Kidney (tissue), 22 donors: ENCODE measurements at places on chromosomes 2 and 18.

DNA sequence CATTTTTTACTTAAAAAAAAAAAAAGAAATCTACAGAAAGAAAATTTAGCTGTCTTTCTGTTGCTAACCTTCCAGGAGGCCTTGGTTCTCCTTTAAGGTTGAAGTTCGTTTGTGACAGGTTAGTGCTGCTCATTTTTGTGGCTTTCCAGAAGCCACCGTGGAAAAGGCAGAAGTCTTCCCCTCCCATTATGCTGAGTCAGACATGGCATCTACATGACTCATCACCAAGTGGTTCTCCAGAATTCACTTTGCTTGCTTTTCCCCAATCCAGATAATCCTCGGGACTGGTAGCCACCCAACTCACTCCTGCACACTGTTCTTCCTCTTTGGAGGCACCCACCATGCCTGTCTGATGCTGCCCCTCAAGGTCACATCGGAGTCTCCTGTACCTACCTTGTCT, 228.7 kb downstream of the PIK3C3 start:
- no peaks in the 10 kb centered on the region for H3K36me3 ChIP-seq
- DNase-seq = no peak
- H3K27me3 ChIP-seq = no peaks in the 10 kb centered on the region
- no peak overlapping the region for H3K4me3 ChIP-seq
- no peaks in the 10 kb centered on the region for H3K4me1 ChIP-seq

DNA sequence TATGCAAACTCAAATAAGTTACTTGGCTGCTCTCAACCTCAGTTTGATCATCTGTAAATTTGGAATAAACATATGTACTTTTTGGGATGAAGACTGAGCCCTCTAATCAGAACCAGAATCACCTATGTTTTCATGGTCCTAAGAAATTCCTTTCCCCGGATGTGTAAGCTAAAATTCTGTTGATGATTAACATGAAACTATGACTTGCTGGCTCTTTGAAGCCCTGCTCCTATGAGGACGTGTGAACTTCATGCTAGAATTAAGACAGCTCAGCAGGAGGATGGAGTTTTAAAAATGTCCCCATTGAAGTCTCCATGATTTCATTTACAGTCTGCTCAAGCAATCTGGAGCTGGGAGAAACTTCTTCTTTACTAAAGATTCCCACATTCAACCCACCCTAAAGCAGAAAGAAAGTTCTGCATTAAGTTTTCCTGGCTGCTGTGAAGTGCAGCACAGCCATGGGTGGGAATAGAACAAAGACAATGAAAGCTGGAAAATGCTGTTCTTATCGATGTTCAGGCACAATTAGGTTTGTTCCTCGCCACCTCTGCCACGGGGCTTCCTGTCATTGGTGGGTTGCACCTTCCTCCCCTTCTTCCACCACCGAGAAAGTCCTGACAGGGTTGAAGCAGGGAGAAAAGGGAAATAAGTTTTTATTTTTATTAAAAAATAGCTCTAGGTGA, 50.9 kb downstream of the ADCYAP1 start:
- no peak for DNase-seq
- no peaks in the 10 kb centered on the region for H3K4me1 ChIP-seq
- no peak overlapping the region for H3K4me3 ChIP-seq
- H3K27ac ChIP-seq = no peak overlapping the region
- H3K27me3 ChIP-seq = no peaks in the 10 kb centered on the region
- H3K36me3 ChIP-seq = no peaks in the 10 kb centered on the region

GRCh38 chr2:105344704-105345345, 7.5 kb downstream of the C2orf49 start:
- DNase-seq = no peak
- no peak overlapping the region for H3K27ac ChIP-seq
- H3K4me1 ChIP-seq = no peaks in the 10 kb centered on the region
- H3K36me3 ChIP-seq = peaks cover 37% of the 10 kb centered on the region
- H3K27me3 ChIP-seq = no peaks in the 10 kb centered on the region

DNA sequence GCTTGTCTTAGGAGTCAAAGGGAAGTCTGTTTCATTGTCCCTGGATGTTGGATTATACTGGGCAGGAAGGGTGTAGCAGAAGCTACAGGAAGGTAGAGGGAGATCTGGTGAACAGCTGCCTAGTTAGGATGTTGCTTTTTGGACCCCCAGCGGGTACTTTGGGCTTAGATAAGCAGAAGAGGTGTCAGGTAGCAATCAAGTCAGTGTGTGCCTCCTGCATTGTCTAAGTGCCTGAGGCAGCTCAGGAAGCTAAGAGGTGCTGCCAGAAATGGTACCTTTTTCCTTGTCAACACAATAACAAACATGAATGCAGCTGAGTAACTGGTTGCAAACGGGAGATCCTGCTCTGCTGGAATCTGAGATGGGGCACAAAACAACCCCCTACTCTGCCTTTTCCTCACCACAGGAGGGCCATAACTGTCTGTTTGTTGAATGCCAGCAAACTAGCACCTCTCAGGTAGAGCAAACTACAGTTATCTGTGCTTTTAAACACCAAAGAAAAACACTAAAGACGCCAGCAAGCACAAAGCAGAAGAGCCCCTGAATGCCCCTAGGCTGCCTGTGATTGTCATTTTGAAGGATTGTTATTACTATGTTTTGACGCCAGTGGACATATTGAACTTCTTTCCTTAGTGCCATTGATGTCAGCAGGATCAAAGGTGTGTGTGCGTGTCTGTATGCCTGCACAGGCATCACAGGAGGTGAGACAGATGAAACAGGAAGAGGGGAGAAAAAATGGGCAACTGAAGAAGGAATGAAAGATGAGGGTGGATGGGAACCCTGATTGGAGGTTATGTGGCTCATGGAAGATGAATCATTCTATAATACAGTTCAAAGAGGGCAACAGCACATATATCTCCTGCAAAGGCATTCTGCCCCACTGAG, 151.4 kb downstream of the ETAA1 start:
- H3K27ac ChIP-seq = no peak overlapping the region
- H3K4me1 ChIP-seq = no peaks in the 10 kb centered on the region
- H3K36me3 ChIP-seq = no peaks in the 10 kb centered on the region

- peak overlapping the region; percentile 51 for H3K27ac ChIP-seq
- DNase-seq = peak; percentile 74
- no peaks in the 10 kb centered on the region for H3K36me3 ChIP-seq
- H3K4me3 ChIP-seq = no peak overlapping the region
- peaks cover 18% of the 10 kb centered on the region for H3K4me1 ChIP-seq
These were observed 4.7 kb upstream of the DNAJB2 start for GRCh38 chr2:219274361-219274921.

GRCh38 chr2:156321243-156321904, 11.1 kb downstream of the NR4A2 start:
- H3K27ac ChIP-seq = no peak overlapping the region
- no peaks in the 10 kb centered on the region for H3K36me3 ChIP-seq
- no peak overlapping the region for H3K4me3 ChIP-seq
- peaks cover 5% of the 10 kb centered on the region for H3K4me1 ChIP-seq

DNA sequence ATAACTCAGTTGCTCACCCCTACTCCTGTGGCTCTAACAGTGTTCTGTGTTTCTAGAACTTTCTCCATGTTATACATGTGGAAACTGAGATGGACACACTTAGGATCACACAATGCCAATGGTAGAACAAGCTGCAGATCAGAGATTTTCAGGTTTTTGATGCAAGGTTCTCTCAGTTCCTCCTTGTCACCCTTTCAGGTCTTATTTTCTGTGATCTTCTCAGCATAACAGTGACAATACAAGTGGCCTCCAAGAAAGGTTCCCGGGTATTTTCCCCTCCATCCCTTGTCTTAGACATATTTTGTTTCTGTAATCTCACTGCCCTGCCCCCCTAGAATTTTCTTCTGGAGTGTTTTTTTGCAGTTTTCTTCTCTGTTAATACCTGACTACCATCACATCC, 6.2 kb upstream of the MGAT5 start:
- no peaks in the 10 kb centered on the region for H3K27me3 ChIP-seq
- H3K36me3 ChIP-seq = no peaks in the 10 kb centered on the region
- no peak overlapping the region for H3K4me3 ChIP-seq
- no peak for DNase-seq

DNA sequence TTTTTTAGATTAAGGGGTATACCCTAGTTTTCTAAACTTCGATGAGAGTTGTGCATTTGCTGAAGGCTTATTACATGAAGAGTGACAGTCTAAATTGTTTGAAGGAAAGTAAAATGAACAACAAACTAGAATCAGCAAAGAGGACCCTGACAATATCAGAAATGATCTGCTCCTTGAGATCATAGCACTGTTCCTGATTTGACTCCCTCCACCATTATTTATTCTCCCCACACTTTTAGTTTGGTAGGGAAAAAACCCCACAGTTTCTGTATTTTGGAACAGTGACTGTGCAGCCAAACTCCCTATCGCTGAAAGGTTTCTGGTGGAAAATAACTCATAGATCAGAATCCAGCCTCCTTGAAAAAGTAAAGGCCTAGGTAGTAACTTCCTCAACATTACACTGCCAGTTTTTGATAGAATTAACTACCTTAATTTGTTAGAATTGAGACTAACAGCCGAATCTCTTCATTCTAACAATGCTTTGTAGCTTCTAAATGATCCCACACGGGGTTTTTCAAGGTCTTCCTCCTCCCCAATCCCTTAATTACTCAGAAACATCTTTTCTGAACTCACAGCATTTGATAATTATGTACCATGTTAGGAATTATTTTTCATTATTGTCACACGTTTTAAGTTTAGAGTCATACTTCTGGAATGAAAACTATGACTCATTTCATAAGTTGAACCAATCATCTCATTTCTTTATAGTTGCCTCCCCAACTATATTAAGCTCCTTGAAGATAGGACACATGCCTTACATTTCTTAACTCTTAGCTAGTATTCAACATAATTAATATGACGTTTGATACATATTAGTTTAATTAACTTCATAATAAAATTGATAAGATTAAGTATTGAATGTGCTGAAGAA, 2.9 kb downstream of the MYL12A start:
- no peak overlapping the region for H3K4me3 ChIP-seq
- peak overlapping the region; percentile 1 for H3K27ac ChIP-seq
- DNase-seq = no peak
- peaks cover 26% of the 10 kb centered on the region for H3K36me3 ChIP-seq
- H3K4me1 ChIP-seq = peaks cover 2% of the 10 kb centered on the region
- no peaks in the 10 kb centered on the region for H3K27me3 ChIP-seq

DNA sequence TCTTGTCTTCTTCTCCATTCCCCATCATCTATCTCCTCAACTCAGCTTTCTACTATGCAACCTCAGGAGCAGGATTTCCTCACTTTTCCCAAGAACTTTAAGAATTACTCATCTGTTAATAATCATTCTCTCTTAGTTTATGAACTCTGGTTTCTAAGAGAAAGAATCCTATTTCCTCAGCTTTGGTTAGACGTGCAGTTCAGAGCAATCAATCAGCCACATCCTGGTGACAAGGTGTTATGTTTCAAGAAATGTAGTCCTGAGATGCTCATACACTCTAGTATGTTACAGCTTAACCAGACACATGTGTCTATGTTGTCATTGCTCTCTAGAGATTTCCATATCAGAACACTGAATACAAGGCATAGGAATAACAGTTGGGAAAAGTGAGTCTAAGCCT, 277.9 kb downstream of the MBD2 start:
- no peak overlapping the region for H3K27ac ChIP-seq
- H3K4me1 ChIP-seq = no peaks in the 10 kb centered on the region
- H3K36me3 ChIP-seq = no peaks in the 10 kb centered on the region
- no peaks in the 10 kb centered on the region for H3K27me3 ChIP-seq

DNA sequence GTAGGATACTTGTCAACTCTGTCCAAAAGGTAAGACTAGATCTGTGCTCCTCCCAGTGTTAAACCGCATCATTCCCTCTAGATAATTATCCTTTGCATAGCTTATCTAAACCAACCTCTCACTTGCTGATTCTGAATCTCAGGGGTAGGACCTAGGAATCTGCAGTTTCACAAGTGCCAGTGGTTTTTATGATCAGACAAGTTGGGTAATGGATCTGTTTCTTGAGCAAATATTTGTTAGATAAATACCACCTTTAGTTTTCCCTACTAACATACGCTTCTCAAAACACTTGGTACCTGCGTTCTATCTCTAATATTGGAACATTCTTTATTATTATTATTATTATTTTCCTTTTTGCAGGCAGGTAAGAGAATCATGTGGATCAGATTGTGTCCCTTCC, 439.9 kb downstream of the PTPRM start:
- H3K36me3 ChIP-seq = no peaks in the 10 kb centered on the region
- H3K4me3 ChIP-seq = no peak overlapping the region
- no peaks in the 10 kb centered on the region for H3K27me3 ChIP-seq
- H3K4me1 ChIP-seq = no peaks in the 10 kb centered on the region
- no peak for DNase-seq

DNA sequence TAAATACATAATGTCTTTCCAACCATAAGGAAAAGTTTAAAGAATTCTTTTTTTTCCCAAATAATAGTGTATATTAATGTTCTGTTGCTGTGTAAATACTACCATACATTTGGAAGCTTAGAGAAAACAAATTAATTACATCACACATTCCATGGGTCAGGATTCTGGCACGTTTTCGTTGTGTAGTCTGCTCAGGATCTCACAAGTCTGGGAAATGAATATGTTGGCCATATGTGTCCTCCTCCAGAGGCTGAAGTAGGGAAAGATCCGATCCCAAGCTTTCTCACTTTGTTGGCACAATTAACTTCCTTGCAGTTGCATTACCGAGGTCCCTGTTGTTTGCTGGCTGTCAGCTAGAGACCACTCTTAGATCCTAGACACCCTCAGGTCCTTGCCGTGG, 83.9 kb downstream of the RPRM start:
- H3K27me3 ChIP-seq = no peaks in the 10 kb centered on the region
- no peaks in the 10 kb centered on the region for H3K36me3 ChIP-seq
- no peak overlapping the region for H3K4me3 ChIP-seq

- peaks cover 4% of the 10 kb centered on the region for H3K4me1 ChIP-seq
- H3K27me3 ChIP-seq = no peaks in the 10 kb centered on the region
- no peak for DNase-seq
- H3K4me3 ChIP-seq = peak overlapping the region; percentile 83
These were observed 86.8 kb downstream of the RBMS1 start for GRCh38 chr2:160406591-160407392.

DNA sequence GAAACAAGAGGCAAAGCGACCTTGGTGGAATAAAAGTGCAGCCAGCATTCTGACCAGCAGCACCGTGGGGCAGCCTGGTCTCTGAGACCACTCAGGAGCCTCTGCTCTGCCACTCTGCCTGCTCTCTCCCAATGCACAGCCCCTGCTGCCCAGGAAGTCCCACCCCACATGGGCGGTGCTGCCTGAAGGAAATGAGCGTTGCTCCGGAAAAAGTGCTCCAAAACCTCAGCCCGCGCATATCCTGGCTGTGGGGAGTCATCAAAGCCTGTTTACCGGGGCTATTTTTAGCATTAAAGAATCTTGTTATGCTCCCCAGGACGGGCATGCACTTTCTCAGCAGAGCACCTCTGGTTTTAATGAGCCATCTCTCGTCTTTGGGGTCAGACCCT, 54.5 kb downstream of the EPAS1 start:
- H3K27ac ChIP-seq = peak overlapping the region; percentile 40
- H3K4me1 ChIP-seq = peaks cover 34% of the 10 kb centered on the region
- peaks cover 19% of the 10 kb centered on the region for H3K36me3 ChIP-seq
- no peak for DNase-seq
- no peak overlapping the region for H3K4me3 ChIP-seq
